CD4-positive, alpha-beta T cell treated with Interleukin-15 for 4 hours (primary cell): ENCODE measurements at places on chromosomes 7 and 10.

- DNase-seq, result no peak
These were observed 181.9 kb downstream of the USP6NL start for GRCh38 chr10:11429439-11430052.

DNA sequence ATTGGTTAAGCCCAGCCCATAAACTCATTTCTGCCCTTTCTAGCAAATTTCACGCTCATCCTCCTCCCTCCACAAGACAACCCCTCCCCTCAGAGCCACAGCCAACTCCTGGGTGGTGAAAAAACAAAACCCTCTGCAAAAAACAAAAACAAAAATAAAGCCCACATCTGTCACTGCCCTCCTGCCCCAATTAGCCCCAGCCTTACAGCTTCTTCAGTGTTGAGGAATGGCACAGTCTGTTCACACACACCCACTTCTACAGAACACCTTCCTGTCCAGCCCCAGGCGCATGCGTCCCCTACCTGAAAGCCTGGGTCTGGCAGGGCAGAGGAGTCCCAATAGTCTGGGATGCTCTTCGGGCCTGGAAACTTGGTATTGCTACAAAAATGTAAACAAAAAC, 34.4 kb downstream of the PARP12 start:
- DNase-seq, result no peak

- no peak for DNase-seq
These were observed 30.6 kb downstream of the LMTK2 start for GRCh38 chr7:98137134-98137825.

- DNase-seq, result no peak
These were observed 153.5 kb upstream of the TMEM72 start for GRCh38 chr10:44757551-44758205.

DNA sequence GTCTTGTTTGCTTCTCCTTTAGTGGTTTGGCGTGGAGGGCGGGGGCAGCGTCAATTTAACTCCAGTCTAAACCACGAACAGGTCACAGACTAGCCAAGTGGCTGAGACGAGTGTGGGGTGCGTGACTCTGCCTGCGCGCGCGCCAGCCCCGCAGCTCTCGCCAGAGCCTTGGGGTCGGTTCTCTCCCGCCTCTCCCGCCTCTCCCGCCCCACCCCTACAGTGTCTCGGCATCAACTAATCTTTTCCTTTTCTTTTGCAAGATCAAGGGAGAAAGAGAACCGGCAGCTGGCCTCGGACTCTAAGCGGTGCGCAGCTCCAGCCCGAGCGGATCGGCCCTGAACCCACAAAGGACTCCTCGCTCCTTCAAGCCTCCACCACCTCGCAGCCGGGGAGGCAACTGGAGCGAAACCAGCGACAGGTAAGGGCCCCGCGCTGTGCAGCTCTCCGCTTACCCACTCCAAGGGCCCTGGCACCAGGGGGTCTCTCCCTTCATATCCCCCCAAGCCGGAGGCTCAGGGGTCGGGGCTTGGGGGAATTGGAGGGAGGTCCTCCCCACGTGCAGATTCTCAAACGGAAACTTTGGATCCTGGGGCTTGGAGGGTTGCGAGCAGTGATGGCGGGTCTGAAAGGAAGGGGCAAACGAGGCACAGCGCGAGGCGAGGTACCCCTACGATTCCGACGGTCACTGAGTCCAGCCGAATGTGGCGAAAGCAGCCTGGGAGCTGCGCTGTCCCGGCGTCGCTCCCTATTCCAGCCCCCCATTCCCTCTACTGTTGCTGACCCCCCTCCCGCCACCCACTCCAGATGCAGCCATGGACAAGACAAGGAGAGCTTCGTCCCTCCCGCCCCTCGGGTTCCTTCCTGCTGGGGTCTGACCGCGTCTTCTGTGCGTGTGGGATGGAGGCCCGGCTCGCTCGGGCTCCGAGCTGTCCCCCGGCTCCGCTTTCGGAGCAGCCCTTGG, 829 bp downstream of the CHRM2 start:
- no peak for DNase-seq

DNA sequence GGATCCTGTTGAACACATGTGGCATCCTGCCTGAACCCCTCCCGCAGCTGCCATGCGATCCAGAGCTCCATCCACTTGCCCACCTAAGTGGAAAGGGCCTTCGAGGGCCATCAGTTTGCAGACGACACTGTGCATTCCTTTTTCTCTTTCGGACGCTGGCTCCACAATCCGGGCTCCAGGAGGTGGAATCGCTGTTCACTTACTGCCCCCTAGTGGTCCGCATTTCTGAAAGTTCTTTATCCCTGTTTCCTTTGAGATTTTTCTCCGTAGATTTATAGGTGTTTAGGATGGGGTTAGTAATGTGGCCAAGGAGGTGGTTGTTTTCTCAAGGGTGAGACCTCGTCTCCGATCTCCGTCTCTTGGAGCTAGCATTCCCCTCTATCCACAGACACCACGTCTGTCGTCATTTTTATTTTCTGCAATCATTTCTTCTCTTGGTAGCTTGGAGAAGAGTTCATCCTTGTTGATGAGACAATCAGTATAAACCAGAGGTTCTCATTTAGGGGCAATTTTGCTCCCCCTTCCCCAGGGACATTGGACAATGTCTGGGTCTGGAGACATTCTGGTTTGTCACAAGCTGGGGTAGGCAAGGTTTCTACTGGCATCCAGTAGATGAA, 204.6 kb downstream of the ARHGAP21 start:
- peak; percentile 28 for DNase-seq

DNA sequence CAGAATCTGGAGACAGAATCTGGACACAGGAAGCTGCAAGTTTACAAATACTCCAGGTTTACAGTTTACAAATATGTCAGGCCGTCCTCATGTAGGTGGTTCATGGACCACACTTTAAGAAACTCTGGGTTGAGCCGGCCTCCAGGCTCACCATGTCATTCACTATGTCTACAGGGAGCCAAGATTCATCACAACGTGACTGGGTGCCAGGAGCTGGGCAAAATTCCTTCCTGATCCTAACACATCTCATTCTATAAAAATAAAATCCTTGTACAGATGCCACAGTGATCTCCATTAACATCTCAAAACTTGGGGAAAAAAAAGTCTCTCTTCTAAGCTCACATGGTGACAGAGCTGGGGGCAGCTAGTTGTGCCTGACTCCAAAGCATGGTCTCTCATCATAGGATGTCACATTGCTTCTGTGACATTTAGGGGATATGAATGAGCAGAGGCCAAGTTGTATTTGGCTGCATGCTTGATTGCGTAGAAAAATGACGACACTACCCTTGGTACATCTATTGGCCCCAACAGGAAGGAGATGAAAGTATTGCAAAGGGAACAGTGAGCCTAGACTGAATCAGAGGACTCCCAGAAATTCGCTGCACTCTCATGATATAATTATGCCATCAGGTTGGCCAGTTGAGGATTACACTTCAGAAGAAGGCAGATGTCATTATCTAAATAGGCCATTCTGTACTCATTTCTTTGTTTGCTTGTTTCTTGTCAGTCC, 35.9 kb downstream of the MTURN start:
- DNase-seq, result no peak

GRCh38 chr7:117828825-117829224, 44.4 kb downstream of the CTTNBP2 start:
- no peak for DNase-seq

GRCh38 chr7:20211376-20211775, 5.8 kb downstream of the MACC1 start:
- DNase-seq, result no peak

- DNase-seq, result no peak
These were observed 14.0 kb upstream of the INSIG1 start for GRCh38 chr7:155283565-155284194.

GRCh38 chr10:95504246-95504691, 56.9 kb downstream of the SORBS1 start:
- no peak for DNase-seq

- DNase-seq, result no peak
These were observed 176.6 kb downstream of the JCAD start for GRCh38 chr10:29882766-29883165.

DNA sequence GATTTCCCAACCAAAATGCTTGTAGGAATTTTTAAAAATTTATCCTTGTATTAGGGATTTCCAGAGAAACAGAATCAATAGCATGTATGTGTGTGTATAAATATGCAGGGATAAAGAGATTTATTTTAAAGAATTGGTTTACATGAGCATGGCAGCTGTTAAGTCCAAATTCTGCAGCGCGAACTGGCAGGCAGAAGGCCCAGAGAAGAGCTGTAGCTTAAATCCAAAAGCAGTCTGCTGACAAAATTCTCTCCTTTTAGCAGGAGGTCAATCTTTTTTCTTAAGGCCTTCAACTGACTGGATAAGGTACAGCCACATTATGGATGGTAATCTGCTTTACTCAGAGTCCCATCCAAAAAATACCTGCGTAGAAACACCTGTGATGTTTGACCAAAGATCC, 42.0 kb downstream of the PRR15 start:
- DNase-seq, result no peak

DNA sequence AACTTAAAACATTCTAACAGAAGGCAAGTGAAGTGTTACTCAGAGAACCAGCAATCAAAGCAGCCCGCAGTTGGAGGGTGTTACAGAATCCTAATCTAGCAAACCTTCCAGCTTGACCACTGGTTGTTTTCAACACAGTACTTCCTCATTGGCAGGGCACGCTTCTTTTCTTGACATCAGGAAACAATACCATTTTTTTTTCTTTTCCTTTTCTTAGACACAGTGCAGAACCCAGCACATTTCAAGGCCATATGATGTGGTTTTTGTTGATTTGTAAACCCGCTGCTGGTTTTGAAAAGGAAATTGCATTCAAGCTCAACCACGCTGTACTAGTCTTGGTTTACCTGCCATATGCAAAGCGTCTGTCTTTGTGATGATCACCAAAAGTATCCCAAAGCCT, 33.4 kb downstream of the RHOBTB1 start:
- DNase-seq, result no peak

GRCh38 chr7:67983486-67983885, 986.9 kb downstream of the TYW1 start:
- DNase-seq, result no peak

GRCh38 chr10:3774018-3774813, 10.8 kb downstream of the KLF6 start:
- peak; percentile 44 for DNase-seq

DNA sequence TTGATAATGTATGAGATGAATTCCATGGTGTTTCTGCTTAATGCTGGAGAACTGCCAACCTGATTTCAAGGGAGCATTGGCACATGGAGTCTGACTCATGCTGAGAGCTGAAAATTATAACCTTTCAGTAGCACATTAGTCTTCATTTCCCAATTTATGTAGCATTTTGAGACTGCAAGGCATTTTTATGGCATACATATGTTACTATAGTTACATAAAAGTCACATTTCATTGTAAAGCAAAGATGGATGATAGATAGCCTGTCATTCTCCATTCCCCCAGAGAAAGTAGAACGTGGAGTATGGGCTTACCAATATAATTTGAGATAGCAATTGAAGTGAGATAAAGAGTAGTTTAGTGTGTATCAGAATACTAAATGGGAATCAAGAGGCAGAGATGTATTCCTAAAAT, 103.1 kb downstream of the SLC16A9 start:
- DNase-seq, result no peak

- no peak for DNase-seq
These were observed 97.3 kb downstream of the AKR1D1 start for GRCh38 chr7:138173548-138173947.

DNA sequence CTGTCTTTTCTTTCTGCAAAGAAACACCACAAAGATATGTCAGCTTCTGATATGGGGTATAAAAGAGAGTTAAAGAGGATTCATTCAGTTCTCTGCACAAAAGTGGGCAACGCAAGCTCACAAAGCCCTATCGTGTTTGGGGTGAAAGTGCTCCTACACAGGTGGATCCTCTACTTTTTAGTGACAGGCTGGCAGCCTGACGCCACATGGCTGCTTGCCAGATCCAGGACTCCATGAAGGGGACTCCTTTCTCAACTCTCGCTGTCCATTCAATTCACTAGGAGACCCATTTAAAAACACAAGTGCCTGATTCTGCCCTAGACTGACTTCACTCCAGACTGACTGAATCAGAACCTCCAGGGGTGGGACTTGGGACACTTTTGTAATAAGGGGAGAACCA, 8.0 kb downstream of the PARP12 start:
- DNase-seq, result no peak

- DNase-seq, result no peak
These were observed 180.1 kb downstream of the TCF7L2 start for GRCh38 chr10:113130014-113130641.

GRCh38 chr7:116542618-116543017, 17.8 kb downstream of the CAV1 start:
- DNase-seq, result no peak

DNA sequence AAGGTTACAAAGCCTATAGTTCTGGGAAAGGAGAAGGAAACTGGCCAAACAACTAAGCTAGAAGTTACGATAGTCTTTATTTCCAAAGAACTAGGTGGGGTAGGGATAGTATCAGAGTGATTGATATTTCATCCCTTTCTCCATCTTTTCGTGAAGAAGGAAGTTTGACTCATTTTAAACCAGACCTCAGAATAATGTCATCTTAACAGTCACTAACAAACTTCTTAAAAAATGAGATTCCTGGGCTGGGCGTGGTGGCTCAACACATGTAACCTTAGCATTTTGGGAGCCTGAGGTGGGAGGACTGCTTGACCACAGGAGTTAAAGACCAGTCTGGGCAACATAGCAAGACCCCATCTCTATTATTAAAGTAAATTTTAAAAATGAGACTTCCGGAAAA, 69.4 kb downstream of the ARL4A start:
- DNase-seq, result no peak

GRCh38 chr10:132106431-132106830, 40.7 kb downstream of the JAKMIP3 start:
- no peak for DNase-seq

DNA sequence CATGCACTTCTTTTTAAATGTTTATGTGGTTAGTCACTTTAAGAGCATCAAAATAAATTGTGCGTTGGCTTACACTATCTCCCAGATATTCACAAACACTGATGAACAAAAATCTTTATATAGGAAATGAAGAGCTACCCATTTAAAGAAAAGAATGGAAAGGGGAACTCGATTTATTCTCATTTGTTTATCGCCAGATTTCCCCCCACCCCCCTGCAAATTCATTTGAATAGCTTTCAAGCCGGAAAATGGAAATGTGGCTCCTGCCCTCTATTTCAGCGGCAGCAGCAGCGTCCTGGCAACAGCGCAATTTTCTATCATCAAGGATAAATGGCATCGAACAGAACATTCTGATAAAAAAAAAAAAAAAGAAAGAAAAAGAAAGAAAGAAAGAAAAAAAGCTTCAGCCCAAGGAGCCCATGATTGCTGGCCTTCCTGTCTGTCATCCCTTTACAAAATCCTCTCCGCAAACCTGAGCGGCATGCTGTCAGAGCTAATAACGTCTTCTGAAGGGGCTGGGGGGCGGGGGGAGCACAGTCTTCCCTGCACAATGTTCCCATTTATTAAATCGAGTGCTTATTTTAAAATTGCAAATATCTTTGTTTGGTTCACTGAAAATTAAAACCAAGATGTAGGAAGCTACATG, 13.7 kb upstream of the DLX6 start:
- DNase-seq, result no peak

DNA sequence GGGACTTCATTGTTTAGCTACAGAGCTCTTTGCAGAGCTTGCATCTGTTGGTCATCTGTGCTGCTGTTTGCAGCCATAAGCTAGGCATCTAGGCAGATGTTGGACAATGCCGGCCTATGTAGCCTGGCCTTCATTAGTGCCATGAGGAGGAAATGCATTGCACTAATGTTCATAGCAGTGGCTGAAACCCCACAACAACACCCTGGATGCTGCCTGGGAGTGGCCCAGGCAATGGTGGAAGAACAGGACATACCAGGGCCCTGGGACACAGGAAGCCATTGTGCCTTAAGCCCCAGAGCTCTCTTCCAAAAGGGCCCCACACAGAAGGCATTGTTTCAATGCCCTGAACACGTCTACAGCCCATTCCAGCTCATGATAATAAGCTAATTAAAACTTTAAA, 131.5 kb upstream of the LYZL1 start:
- no peak for DNase-seq

GRCh38 chr10:110372656-110373055, 67.9 kb upstream of the SMNDC1 start:
- DNase-seq, result no peak
